ENCODE measurements at places on chromosomes 6 and 20.

DNA sequence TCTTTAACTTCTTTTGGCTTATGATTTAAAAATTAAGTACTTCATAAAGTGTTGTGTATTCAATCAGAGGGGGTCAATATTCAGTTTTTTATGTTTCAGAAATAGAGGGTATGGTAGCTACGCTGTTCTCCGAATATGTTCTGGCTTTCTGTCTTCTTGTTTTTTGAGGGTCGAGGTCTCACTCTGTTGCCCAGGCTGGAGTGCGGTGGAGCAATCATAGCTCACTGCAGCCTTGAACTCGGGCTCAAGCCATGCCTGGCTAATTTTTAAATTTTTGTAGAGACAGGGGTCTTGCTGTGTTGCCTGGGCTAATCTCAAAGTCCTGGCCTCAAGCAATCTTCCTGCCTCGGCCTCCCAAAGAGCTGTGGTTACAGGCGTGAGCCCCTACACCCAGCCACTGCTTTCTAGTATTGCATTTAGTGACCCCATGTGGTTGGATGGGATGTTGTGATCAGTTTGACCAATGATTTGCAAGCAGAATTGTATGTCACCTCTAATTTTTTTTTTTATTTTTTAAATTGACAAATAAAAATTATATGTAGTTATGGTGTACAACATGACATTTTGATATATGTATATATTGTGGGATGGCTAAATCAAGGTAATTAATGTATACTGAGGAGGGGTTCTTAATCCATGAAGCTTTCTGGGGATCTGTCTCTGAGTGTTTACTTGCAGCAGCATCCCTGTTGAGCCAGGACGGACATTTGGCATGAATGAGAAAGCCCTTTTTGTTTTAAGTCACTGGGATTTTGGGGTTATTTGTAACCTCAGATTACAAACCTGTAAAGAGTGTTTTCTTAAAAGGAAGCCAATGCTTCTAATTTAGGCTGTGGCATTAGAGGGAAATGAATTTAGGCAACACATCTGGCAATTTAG, 38.5 kb upstream of the DEK start:
- no peak for DNase-seq

DNA sequence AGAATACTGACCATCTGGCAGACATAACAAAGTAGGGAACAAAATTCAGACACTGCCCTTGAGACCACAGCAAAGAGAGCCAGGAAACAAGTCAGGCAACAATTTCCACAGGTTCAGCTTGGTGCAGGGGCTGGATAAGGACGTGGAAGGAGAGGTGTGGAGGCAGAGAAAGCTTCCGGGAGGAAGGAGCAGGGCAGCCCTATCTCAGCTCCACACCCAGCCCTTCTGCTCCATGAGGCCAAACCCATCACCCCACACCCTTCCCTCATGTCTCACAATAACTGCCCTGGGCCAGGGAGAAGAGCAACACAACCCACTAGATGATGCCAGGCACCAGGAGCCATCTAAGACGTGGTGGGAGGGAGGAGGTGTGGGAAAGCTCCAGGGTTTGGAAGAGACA, 5.8 kb downstream of the SNHG17 start:
- DNase-seq, result no peak

DNA sequence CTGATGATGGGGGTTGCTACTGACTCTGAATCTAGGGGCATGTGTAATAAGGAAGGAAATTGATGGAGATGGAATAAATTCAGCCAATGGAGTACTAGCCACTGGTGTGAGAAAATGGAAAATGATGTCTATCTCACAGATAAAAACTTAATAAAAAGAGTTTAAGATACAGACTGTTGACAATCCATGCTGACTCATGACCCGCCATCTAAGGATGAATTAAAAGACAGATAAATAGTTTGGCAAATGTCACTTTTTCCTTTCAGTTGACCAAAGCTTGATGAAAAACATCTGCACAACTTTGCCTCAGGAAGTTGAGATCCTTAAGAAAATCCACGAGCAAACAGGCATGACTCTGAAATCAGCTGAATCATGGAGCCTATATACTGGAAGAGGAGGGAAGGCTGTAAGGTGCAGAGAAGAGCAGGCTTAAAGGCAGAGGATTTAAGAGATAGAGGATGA, 82.6 kb upstream of the BMP5 start:
- DNase-seq, result no peak

DNA sequence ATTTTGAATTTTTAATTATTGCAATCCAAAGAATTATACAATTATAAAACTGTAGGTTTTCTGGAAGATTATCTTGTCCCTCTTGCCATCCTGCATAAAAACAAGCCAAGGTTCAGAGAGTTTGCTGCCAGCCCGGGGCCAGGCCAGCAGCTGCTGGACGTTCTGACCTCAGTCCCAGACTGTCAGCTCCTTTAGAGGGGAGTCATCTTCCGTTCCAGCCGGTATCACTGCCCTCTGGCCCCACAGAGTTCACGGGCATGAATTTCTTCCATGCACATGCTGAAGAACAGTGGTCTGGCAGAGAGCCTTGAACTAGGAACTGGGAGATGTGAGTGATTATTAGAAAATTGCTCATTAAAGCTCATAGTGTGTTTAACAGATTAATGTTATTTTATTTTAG, 130.4 kb upstream of the QKI start:
- no peak for DNase-seq

GRCh38 chr20:31578448-31579138, 26.5 kb upstream of the ID1 start:
- DNase-seq, result no peak

DNA sequence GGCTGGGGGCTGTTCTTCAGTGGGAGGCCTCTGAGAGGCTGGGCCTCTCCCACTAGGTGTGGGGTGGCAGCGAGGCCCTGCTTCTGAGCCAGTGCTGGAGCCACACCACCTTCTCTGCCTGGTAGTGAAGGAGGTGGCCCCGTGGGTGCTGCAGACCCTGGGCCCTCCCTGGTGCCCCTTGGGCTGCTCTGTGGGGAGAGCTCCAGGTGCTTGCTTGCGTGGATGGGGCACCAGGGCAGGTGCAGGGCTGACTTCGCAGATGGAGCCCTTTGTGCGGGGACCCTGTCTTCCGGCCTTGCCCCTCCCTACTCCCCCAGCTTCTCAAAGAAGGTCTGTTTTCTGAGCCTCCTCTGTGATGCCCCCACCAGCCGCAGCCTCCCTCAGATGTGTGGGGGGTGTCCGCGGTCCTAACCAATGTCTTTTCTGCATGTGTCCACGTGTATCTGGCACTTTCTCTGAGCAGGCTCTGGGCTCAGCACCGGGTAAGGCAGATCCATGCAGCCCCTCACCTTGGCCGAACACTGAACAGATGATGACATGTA, 17.2 kb upstream of the MYT1 start:
- DNase-seq, result no peak

GRCh38 chr6:15382712-15383111, 136.8 kb downstream of the JARID2 start:
- DNase-seq, result no peak

GRCh38 chr6:164015088-164015484, 600.6 kb downstream of the QKI start:
- DNase-seq, result no peak
